Large intestine (tissue), 12 donors: ENCODE measurements at places on chromosomes 7 and 10.

DNA sequence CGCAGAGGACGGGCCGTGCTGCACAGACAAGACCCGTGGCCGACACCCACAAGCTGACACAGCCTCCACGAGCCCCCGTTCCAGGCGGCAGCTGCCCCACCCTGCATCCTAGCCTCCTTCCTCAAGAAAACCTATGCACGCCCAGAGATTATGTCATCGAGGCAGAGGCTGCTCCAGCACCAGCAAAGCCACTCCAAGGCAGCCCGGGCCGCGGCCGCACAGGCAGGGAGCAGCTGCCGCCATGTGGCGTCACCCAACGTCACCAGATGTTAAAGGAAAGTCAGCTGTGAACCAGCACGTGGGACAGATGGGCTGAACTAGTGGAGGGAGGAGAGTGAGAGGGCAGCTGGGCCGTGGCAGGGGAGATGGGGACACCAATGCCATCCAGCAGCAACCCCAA, 59.8 kb downstream of the STK32C start:
- no peak for DNase-seq

- DNase-seq: no peak
Measured at GRCh38 chr7:26609532-26609931, 254.9 kb downstream of the SKAP2 start.

GRCh38 chr10:31010062-31010461, 21.6 kb downstream of the ZNF438 start:
- DNase-seq: no peak

GRCh38 chr7:110170841-110171240, 920.1 kb upstream of the LRRN3 start:
- DNase-seq: peak; percentile 89

DNA sequence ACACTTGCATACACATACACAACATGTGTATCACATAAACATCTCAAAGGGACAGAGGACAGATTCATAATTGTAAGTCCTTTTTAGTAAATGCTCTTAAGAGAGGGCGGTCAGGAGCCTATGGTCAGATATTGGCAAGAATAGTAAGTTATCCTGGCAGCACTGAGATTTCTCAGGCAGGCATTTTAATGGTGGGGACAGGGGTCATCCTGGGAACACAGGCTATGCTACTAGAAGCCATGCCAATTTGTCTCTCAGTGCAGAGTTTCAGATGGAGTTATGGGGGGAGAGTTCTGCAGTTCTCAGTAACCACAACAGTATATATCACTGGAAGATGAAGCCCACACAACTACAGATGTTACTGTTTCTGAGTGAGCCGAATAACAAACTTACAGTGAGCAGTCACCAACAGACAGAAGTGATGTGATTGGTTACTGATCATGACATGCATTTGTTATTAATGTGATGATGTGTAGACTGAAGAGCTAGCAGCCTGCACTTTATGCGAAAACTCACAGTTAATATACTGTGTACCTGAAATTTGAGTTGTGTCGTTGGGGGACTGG, 16.4 kb downstream of the ZNF487 start:
- no peak for DNase-seq

GRCh38 chr7:26863518-26864308, 677 bp downstream of the SKAP2 start:
- DNase-seq: peak; percentile 34

DNA sequence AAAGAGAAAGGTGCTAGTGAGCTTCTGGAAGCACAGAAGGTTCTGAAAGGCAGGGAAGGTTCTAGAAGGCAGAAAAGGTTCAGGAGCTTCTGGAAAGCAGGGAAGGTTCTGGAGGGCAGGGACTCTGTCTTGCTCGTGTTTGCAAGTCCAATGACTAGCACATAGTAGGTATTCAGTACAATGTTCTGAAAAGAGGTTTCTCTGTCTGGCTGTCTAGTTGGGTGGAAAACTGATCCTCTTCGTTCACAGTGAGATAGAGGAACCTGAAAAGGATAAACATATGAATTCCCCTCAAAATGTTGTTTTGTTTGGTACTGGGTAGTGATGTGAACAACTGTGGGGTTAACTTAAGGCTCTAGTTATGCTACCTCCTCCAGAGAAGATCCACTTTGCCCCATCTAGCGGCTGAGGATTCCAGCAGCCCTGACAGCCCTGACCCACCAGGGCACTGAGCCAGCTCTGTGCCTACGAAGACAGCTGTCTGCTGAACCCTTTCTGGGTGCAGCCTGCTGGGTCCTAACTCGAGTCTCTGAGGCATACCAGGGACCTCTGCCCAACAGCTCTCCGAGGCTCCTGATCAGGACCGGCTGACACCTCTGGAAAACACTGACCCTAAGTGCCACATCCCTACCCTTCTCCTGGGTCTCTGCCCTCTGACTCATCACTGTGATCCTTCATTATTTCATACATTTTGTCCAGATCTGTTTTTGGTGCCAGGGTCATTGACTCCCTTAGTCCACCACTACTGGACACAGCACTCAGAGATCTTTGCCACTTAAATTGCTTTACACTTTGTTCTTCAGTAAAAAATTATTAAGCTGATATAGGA, 15.4 kb downstream of the PTPRN2 start:
- no peak for DNase-seq

DNA sequence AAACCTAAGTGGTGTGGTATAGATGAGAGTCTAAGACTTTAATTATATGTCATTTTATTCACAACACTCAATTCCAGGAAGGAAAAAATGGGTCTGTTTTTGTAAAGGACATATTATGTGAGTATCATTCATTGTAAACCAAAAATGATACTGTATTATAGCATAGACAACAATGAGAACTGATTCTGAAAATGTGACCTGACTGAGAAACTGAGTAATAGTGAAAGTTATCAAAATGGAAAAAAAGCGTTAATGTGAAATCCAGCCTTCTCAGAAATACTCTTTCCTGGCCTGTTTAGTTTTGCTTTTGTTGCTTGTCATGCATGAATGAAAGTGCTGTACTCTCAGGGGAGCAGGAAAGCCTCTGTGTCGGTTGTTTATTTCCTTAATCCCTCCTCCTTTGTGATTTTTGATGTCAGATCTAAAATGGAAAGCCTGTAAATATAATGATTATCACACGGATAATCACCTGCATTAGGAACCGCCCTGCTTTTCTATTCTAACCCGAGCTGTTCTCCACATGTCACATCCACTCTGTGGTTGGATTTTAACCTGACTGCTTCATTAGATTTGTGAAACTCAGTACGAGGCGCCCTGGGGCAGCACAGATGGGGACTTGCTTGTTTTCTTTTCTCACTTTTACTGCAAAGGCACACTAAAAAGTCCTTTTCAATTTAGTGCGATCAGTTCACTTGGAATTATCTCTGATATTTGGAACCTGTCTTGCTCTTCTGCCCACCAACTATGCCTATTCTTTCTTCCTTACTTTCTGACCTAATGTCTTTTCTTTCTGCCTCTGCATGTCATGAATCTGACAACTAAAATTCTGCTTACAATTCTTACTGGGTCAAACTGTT, 240.9 kb upstream of the KAT6B start:
- no peak for DNase-seq

- no peak for DNase-seq
Measured at GRCh38 chr10:3263082-3263481, 90.5 kb upstream of the PITRM1 start.

- DNase-seq: no peak
Measured at GRCh38 chr7:38007096-38007495, 86.7 kb downstream of the EPDR1 start.

GRCh38 chr10:128579280-128579865, 453.1 kb upstream of the MKI67 start:
- DNase-seq: no peak

GRCh38 chr7:35792472-35792871, 8.4 kb upstream of the SEPTIN7 start:
- DNase-seq: no peak

DNA sequence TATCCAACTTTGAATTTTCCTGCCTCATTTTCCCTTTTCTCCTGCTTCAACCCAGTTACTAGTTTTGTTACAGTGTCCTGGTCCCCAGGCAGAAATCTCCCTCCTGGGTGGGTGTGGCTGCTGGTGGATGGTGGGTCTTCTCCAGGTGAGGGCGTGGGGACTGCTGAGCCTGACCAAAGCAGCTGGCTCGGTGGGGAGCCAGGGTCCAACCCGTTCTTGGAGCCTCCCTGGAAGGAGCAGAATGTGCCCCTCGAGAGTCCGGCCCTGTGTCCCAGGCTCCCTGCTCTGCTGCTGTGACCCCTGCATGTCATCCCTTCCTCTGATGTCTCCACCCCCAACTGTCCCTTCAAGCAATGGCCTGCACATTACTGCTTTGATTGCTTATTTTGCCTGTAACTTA, 86.6 kb upstream of the TCERG1L start:
- no peak for DNase-seq

- no peak for DNase-seq
Measured at GRCh38 chr7:4612939-4613841, 68.9 kb upstream of the FOXK1 start.

DNA sequence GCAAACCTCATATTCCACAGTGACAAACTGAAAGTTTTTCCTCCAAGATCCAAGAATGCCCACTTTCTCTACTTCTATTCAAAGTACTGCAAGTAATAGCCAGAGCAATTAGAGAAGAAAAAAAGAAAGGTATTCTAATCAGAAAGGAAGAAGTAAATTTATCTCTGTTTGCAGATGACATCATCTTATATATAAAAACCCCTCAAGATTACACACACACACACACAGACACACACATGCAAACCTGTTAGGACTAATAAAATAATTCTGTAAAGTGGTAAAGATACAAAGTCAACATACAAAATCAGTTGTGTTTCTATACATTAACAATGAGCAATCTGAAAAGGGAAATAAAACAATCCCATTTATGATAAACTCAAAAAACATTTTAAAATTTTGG, 44.7 kb upstream of the AASS start:
- DNase-seq: no peak

DNA sequence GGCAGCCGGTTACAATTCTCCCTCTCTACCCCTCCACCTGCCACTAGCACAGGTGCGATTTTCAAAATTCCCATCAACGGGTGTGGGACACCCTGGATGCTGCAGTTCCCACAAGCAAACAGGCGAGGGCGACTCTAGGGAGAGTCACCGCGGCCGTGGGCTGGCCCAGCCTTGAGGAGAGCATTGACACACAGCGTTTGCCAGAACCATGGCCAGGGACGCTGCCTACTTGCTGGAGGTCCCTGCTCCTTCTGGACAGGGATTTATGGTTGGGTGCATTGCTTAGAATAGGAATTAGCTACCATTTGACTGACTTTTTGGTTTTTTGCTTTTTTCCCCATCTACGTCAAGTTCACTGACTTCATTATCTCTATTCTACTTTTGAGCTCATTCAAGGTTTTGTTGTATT, 19.0 kb upstream of the CLDN4 start:
- DNase-seq: no peak

DNA sequence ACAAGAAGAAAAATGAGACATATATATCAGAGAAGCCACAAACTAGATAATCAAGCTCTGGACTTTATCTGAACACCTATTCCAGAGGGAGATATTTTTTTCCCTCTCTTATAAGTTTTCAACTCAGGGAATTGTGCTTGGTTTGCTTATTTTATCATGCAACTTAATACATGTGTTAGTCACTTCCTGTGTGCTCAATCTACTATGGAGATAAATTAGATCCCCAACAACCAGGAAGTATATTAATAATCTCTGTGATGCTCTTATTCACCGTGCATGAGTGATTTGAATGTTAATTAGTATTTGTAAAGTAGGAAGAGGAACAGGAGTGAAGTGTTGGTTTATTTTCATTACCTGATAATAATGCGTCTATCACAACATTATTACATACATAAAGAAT, 38.8 kb upstream of the ZNF365 start:
- DNase-seq: no peak

DNA sequence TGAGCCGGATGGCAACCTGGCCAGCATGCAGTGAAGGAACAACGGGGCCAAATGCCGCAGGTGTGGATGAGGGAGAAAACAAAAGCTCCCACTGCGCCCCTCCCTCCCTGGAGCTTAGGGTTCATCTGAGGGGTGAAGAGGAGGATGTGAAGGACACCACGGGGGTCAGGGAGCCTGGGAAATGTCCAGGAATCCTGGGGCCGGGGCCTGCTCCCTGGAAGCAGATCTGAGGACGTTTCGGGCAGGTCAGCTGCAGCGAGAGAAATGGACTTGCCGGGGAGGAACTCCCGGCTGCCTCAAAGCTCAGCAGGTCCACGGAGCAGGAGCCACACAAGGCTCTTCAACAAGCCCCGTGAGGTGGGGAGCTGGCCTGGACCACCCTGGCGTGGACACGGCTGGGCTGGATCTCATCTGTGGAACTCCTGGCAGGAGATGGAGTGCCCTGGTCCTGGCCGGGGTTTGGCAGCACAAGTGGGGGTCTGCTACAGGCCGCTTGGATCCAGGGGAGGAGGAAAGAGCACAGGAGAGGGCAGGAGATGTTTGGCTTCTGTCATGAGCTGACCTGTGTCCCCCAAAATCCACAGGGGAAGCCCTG, 585.0 kb downstream of the PTPRN2 start:
- no peak for DNase-seq

DNA sequence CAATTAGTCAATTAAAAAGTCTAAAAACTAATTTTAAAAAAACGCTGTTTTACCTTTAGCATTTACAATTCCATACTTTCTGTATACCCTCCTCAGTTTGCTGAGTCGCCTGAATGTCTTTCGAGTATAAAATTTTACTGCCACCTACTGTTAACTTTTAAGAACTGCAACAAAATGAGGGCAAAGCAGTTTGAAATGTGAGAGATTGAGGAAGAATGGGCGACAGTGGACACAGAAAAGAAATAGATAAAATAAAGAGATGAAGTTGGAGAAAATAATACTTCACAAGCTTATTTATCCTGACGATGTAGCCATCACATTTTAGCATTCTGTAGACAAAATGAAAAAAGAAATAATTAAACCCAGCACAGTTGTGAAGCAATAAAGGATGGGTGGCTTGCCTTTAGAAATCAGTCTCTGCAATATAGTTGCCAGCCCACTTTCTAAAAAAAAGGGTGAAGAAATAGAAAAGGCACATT, 110.8 kb upstream of the PTN start:
- DNase-seq: peak; percentile 9

DNA sequence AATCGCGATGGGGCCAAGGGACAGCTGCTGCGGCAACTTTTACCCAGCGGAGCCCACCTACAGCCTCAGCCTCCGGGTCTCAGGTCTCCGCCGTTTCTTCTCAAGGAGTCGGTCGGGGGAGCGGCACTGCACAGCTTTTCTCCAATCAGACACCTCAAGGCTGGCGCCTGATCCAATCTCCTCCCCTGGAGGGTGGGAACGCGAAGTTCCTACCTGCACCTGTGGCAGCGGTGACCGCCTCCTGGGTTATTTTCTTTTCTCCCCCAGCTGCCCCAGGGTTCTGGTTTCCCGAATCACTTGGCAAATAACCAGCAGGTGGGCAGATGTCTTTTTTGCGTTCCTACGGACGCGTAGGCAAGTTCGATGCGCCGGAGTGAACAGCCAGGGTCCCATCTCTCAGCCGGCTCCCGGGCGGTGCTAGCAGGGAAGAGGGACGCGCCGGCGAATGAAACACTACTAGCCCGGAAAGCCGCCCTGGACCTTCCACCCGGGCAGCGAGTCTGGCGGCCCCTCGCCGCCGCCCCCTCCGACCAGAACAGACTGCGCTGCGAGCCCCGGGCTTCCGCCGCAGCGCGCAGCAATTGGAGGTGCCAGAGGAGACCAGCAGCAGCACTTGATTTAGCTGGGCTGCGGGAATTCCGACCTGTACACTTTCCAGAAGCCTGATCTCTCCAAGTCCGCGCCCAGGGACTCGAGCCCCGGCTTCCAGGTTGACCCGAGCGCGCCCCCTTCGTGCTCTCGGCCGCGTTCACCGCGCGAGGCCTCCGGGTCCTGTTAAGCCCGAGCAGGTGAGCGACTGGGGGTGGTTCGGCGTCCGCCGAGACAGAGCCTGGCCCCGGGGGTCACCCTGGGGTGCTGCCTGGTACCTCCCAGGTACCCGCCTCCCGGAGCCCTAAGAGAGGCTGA, at the start of gene PRR15:
Gene PRR15 (plus strand): TSS at position 246 of the 906 bp plus-strand sequence. CDS start 2,495 bp downstream, outside the sequence.
- peak; percentile 97 for DNase-seq

GRCh38 chr7:91814189-91814588, 66.3 kb downstream of the MTERF1 start:
- no peak for DNase-seq
